Stimulated activated memory B cell treated with anti-CD40 and anti-IgM and Interleukin-4, amounts not matched to agents 10 μg/mL and 1 μg/mL and 100 μg/mL, for 72 hours (primary cell): ENCODE measurements at places on chromosomes 2 and 18.

DNA sequence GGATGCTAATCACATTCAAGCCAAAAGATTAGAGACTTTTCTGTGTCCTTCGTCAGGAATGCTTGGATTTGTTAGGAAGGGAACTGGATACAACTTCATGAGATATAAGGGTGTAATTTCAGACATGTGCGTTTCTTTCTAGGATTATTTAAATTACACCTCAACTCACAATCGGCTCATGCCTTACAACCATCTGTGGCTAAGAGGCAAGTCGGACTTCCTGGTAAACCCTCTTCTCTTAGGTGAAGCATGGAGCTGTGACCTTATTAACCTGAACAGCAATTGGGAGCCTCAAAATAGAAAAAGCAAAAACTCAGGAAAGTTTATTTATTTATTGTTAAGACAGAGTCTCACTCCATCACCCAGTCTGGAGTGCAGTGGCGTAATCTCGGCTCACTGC is 61.8 kb downstream of the SEMA4F start:
- ATAC-seq, result no peak

DNA sequence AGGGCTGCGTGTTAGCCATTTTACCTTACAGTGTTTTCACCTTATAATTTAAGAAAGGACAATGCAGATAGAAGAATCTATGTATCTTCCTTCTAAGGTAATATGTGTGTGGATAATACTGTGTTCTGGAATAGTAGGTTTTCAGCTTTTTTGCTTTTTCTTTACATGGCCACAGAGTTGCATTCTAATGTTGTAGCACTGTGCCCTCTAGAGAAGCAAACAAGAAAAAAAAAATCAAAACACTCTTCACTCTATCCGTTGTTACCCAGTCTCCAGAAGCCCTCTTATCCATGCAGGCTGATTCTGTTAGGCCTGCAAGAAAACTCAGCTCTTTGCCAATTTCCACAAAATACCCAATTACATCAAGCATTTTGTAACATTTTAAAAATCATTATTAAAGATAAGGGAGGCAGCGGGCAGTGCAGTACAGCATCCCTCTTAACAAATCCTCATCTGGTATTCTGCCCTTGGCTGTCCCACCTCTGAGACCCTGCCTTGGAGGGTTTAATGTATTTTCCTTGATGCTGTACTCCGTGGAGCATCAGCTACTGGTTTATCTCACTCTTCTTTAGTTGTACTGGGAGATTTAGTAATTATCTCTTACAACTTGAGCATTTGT is 41.8 kb downstream of the CDH7 start:
- no peak for ATAC-seq

GRCh38 chr2:30631051-30631671 is 176.1 kb downstream of the CAPN13 start:
- peak; percentile 80 for ATAC-seq

- no peak for ATAC-seq
Measured at GRCh38 chr18:67550872-67551520, 34.5 kb upstream of the DSEL start.

DNA sequence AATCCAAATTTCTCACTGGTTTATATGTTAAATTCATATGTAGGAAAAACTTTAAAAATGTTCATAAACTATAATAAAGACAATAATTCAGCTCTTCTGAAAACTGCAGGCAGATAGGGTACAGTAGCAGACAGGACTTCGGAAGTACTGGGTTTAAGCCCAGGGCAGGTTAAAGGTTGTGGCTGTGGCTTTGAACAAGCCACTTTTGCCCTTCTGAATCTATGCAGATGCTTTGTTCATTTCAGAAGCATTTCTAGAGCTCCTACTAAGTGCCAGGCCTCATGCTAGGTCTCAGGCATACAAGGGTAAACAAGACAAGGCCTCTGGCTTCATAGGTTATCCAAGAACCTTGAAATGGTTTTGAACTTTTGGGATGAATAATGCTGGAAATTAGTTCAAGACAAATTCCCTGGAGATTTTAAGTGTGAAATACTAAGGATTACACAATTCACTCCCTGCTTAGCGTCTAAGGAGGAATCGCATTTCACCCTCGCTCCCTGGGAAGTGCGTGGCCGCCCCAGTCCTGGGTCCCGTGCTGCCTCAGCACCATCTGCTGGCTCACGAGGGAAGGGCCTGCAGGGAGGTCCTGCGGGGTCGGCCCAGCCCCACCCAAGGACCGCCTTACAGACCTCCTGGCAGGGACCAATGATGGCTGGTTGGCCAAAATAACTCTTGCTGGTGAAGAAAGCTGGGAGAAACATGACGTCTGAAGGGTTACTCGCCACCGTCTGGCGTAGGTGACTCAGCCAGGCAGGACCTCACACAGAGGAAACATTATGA is 67.7 kb upstream of the L3MBTL4 start:
- ATAC-seq, result peak; percentile 71

DNA sequence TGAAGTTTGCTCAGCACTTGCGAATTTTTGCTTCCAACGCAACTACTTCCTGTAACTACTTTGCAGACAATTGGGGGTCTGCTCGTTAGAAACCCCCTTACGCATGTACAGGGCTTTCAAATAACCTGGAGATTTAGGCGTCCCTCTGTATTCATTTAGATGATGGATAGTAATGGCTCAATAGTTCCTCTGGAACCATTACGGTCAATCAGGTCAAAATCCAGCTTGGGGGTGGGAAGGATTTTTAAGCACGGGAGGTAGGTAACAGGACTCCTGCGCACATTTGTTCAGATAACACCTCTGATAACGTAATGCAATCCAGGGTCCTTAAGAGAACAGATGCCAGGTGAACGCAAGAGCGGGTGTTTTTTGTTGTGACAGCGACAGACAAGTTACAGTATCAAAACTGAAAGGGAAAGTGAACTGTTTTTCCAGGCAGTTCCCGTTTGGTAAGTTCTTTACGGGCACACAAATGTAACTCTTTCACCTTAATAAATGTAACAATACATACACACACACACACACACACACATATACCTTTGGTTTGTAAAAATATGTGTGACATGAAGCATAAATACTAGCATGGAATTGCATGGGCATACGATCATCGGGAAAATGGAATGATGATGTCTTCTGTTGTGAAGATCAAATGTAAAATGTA is 3.8 kb upstream of the OSR1 start:
- no peak for ATAC-seq

DNA sequence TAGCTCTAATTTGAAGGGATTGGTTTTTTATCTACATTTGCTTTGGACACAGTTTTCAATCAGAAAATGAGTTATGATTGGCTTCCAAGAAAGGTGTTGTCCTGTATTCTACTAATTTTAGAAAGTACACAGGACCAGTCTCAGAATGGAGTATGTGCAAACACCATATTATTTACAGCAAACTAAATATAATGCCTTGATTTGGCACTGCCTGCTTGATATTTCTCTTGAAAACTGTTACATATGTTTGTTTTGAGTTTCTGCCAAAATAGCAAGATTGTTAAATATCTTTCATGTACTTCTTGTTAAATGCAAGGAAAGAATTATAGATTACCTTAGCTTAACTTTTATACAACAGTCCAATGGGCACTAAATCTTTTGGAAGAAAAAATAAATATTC is 694.9 kb downstream of the KCNJ3 start:
- no peak for ATAC-seq

DNA sequence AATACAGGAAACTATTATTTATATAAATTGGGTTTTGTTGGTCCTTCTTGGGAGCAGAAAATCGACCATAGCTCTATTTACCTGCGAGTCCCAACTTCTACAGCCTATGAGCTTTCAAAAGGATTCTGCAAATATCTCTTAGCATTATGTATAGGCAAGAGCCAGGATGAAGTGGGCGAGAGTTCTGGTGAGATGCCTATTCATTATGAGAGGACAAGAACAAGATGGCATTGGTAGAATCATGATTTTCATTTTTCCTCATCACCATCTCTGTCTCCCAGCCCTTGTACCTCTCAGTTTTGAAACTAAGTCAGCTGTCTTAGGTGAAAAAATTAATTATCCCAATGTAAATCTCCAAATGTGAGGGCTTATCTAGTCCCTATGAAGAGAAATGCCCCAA is 25.0 kb downstream of the WIPF1 start:
- ATAC-seq, result no peak

DNA sequence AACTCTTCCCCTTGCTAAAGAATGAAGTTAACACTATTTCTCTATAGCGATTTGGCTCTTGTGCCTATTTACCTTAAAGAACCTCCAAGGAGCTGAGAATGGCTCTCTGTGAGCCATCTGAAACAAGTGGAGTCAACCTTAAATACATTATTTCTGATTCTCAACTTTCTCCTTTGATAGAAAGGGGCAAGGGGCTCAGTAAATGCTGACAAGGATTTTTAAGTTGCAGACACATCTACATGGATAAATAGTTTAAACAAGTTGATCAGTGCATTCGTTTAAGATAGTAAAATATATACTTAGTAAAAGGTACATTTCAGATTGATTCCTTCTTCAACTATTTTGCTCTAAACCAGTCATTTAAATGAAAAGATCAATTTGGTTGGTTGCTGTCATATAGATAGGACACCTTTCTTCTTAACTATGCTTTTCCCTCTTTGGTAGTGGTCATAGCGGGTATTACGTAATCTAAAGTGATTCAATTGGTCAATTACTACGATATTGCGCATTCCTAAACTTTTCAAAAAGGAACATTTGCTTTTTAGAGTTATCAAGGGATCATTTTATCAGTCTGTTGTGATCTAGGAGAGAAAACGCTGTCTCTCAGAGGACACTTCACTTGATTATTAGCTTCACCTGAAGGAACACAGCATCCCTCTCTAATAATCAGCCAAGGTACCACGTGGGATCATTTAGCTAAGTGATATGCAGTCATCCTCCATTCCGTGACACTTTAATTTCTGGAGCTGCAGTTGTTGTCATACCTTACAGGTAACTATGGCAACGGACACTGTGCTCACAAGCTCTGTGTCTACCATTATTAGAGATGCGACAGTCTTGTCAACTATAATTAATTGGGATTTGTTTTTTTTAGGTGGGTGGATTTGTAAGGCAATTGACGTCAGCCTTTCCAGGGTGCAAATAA is 50.9 kb upstream of the KCNE4 start:
- no peak for ATAC-seq

DNA sequence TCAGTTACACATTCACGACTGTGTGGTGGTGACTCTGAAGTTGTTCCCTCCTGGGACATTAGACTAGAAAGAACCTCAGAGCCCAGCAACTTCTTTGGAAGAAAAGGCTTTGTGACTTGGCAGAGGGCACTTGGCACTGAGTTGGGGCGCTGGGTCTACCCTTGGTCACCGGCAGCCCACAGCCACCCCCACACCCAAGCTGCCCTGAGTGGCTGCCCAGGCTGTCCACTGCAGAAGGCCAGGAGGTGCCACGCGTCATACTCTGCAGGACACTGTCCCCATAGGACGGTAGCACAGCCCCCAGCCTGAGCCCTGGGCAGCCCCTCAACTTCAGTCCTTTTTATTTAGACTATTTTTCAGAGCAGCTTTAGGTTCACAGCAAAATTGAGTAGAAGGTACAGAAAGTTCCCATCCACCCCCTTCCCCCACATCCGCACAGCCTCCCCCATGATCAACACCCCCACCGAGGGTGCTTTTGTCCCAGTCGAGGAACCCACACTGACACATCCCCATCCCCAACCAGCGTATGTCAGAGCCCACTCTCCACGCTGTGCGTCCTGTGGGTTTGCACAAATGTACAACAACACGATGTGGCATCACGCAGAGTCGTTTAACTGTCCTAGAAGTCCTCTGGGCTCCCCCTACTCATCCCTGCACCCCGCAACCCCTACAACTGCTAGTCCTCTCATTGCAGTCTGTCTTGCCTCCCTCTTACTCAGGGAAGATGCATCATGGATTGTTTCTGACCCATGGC is 1.1 kb downstream of the PRLH start:
- no peak for ATAC-seq

- ATAC-seq, result no peak
Measured at GRCh38 chr2:30321466-30321865, 90.1 kb downstream of the LBH start.

DNA sequence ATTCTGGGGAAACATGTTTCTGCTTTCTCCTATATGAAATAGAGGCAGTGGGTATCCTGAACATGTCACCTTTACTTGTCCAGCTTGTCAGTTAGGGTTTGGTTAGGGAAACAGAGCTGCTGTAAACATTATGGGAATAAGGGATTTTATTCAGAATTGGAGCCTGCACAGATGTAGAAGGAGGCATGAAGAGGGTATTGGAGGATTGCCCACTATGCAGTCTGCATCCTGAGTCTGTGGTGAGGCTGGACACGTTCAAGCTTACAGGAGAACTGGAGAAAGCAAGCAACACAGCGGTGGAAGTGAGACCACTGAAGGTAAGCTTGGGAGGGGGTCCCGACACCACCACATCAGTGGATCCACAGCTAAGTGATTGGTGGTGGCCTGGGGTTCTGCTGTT is 443.0 kb upstream of the TNP1 start:
- ATAC-seq, result no peak

DNA sequence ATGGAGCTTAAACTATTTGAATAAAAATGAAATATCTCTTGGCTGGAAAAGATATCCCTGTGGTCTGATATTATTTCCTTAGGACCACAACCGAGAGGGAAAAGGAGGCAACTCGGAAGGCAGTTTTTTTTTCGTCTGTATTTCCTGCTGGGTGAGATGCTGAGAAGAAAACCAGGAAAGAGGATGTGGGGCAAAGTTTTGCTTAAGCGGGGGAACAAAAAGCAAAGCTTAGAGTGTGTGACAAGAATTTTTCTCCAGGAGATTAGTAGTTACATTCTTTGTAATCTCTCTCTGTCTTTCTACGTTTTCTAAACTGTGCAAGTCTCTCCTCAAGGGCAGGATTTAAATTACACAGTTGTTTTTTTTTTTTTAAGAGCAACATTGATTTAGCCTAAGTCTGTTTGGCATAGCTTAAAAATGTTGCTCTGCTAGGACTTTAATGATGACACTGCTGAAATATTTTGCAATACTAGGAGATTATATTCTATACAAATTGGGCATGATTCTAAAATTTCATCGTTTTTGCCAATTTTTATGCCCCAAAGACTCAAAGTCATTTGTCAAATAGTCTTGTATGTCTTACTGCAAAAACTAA is 258.5 kb downstream of the KCNS3 start:
- ATAC-seq, result no peak

DNA sequence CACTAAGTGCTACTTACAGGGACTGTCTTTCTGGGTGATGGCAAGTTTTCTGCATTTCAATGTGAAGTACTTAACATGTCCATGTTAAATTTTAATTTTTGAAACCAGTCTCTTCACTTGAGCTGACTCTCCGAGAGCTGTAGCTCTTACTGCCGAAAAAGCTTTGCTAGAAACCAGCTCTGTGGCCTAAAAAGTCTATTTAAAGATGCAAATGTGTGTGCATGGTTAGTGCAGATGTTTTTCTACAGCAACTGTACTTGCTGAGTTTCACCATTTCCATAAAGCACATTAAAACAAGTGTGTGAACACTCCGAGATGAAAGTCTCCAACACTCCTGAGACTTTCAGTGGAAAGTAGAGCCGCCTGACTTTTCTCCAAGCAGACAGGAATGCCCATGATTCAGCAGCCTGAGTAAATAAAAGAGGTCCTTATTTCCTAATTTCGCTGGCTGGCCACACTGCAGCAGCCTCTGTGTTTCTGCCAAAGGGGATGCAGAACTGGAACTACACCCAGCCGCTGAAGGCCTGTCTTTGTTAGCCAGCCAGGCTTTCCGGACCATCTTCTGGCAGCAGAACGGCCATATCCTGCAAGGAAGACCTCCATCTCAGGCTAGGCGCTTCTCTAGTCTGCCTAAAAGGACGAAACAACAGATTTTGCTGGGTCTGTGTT is 121.2 kb downstream of the ZNF521 start:
- no peak for ATAC-seq
